Activated CD8-positive, alpha-beta memory T cell treated with anti-CD3 and anti-CD28 coated beads, Interleukin-2, amount 50 U/mL, for 4 hours (primary cell): ENCODE measurements at places on chromosomes 4 and X.

DNA sequence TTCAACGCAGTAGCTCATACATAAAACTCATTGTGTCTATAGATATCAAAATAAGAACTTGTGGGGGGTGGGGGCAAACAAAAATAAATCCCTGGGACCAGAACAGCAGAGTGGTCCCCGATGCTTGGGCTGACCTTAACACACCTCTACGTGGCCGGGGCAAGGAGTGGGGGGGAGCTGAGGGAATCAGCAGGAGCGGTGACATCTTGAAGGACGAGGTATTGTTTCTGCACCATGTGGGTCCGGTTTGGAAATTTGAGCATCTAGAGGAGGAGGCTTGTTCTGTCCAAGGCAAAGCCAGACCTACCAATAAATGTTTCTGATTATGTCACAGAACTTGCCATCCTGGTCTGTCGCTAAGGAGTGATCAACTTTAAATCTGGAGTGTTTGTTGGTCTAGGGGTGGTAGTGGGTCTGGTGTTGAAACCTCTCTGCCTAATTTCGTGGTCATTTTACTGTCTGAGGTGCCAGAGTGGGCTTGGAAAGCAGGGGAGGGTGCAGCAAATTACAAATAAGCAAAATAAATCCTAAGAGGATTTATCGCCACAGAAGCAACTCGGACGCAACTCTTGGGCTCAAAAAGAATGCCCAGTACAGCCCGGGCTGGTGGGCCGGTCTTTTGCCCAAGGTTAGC is 774 bp upstream of the RAPGEF2 start:
- no peak for DNase-seq

DNA sequence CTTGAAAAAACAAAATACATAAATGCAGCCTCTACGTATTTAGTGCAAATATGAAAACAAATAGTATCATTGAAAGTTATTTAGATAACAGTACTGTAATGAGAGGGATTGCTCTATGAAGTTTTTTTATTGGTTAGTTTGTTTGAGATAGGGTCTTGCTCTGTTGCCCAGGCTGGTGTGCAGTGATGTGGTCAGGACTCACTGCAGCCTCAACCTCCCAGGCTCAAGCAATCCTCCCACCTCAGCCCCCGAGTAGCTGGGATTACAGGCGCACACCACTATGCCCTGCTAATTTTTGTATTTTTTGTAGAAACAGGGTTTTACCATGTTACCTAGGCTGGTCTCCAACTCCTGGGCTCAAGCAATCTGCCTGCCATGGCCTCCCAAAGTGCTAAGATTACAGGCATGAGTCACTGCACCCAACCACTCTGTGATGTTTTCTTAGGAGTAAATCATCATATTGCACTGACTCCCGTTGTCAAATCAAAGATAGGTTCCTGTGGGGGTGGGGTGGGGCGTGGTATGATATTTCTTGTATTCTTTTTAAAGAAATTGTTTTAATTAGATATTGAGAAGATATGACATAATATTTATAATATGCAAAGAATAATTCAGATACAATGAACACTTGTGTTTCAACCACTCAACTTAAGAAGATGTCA is 75.8 kb downstream of the ATG4A start:
- DNase-seq, result no peak

GRCh38 chr4:180790471-180790870 is 1452.7 kb upstream of the TENM3 start:
- no peak for DNase-seq

GRCh38 chr4:29553846-29554245 is 1166.3 kb upstream of the PCDH7 start:
- DNase-seq, result no peak

DNA sequence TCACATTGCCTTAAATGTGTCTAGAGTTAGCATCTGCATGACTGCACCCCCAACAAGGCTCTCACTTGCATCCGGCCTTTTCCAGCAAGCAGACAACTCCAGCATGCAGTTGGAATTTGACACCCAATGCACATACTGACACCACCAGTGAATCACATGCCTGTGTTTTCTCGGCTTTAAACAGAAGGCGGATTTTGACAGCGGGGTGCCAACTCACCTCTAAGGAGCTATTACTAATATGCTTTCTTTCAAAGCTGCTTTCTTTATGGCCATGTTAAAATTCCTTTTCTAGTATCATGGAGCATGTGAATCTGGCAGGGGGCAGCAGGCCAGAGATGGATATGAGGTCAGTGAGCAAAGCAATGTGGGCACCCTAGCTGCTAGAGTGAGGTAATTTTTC is 78.0 kb upstream of the CLNK start:
- DNase-seq, result no peak

- no peak for DNase-seq
These were observed 54.4 kb downstream of the ADD1 start for GRCh38 chr4:2898001-2898400.

- DNase-seq, result no peak
These were observed 7.0 kb upstream of the EREG start for GRCh38 chr4:74357965-74358364.

DNA sequence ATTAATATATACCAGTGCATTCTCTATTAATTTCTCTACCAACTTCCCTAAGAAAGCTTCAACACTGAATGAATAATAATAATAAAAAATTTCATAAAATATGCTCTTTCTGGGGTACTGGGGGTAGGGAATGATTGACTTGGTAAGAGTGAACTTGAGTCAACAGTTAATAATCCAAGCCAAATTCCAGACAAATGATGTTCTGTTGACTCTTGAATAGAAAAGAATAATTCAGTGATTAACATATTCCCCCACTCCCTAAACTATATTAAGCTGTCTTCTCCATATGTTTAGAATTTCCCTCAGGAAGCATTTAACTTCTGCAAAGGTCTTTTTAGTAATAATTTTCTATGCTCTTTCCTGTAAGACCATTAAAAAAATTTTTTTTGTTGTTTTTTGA is 12.3 kb downstream of the PGRMC2 start:
- no peak for DNase-seq

DNA sequence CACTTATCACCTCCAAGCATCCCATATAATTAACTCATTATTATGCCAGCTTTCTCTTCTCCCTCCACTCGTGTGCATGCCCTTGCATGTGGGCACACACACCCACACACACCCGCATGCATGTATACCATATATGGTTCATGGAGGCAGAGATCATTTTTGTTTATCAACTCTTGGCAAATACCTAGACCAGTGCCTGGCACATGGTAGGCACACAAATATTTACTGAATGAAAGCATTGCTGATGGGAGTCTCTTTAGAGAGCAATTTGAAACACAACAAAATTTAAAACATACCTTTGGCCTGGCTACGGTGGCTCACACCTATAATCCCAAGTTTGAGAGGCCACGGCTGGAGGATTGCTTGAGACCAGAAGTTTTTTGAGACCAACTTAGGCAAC is 51.1 kb upstream of the SLC10A4 start:
- no peak for DNase-seq
